Left ventricle myocardium superior (tissue), 1 donor: ENCODE measurements at places on chromosomes 1 and 21. TPM values are rescaled to one million over a fixed set of nuclear protein-coding genes. Genes with fewer than 3 reads are reported as not detected.

DNA sequence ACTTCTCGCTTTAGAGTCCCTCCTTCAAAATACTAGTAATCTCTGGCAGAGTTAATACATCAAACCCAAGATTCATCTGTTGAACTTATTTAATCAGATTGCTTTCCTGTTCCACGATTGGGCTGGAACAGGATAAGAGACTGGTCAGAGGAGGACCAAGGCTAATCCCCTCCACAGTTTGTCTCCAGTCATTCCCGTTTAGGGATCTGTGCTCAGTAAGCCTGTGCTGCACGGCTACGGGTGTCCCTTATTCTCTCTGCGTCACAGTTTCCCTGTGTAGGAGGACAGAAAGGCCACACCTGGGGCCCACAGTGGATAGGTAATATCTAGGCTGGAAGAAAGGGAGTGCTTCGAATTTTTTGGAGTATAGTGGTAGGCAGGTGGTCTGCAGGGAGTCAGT lies 16.5 kb upstream of the NUAK2 start:
- DNase-seq: no peak

GRCh38 chr1:96306809-96307560 lies 414.6 kb upstream of the PTBP2 start:
- no peak for DNase-seq

DNA sequence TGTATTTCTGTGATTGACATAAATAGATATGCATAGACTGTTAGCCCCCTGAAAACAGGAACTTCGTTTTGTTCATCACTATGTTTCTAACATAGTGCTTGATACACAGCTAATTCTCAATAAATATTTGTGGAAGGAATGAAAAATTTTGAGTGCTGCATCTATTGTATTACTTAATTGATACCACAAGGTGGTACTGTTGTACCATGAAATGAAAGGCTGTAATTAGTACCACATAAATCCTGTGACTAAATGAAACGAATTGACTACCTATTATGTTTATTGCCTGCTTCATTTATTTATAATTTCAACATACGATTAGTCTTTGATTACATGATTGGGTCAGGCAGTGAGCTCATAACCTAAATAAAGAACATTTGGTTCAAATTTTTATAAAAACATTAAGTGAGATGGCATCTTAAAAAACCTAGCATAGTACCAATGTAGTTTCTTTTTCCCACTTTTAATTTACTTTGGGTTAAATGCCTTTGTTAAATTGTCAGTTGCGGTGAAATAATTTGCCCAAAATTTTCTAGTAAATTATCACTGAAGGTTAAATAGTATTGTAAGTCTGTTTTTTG lies 15.0 kb upstream of the TGFB2 start:
- no peak for DNase-seq

GRCh38 chr1:182087304-182087703 lies 25.8 kb upstream of the ZNF648 start:
- no peak for DNase-seq

DNA sequence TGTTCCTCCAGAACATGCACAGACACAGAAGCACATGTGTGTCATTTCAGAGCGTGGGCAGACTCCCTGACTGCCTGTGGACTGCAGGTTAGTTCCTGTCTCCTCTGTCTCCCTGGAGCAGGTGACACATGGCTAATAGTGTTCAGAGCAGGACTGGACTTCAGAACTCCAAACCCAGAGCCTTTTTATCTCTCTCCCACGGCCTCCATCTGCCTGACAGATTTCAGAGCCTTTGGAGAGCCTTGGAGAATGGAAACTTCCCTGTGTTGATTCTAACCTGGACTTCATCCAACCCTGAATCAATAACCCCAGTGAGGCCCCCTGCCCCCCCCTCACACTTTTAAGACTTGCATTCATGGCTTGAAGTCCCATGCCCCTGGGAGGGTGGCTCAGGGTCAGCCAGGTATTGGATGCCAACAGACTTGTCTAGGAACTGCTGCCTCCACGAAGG lies 44.4 kb downstream of the C1orf198 start:
- no peak for DNase-seq

GRCh38 chr1:17488995-17489767 lies 49.7 kb upstream of the RCC2 start:
- DNase-seq: no peak

GRCh38 chr1:93743465-93743864 lies 61.8 kb upstream of the BCAR3 start:
- no peak for DNase-seq

DNA sequence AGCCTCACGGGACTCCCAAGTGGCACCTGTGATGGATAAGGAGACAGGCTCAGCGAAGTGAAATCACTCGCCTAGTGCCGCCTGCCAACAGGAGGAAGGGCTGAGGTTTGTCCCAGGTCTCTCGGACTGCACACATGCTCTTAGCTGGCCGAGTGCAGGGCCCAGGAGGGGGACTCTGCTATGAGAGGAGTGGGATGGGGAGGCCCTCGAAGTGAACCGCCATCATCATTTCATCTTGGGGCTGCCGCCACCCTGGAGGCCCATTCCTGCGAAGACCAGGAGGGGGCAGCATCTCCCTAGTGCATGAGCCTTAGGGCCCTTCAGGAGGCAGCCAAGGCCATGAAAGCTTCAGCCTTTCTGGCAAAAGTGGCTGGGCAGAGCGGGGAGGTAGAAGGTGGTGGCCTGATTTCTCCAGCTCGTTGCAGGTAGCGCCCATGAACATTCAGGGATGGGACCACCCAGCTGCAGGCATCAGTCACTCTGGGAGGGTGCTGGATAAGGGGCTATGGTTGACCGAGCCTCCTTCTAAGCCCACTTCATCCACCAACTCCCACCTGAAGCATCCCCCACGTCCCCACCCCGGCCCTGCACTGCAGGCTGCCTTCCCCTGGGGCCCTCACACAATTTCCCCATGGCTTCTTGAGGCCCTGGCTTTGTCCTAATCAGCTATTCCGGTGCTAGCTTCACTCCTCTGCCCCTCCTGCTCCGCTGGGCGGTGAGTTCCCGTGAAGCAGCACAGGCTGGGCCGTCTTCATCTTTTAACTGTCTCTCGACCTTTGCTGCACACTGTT lies 17.2 kb upstream of the RASSF5 start:
- peak; percentile 84 for DNase-seq

GRCh38 chr1:59077466-59078069 lies 219.3 kb upstream of the FGGY start:
- DNase-seq: no peak

DNA sequence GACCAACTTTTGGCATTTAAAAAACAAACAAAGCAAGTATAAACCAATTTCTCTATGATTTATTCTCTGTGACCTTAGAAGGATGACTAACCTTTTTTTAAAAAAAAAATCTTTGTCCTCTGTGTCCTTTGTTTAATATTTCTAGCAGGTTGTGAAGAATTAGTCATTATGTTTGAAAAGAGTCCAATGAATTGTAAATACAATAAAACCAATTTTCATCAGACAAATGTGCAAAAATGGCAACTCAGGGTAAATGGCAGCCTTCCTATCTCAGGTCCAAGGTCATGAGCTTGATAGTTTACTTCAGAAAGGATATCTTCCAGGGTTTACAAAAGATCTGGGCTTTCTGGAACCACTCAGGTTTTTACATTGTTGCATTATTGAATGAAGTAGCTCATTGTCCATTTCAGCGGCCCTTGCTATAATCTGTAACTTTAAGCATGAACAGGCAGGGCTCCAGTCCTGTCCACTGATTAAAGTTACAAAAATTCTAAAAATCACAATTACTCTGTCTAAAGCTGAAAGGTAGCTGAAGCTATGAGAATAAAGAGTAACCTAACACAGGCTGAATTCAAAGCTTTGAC lies 11.7 kb upstream of the MAP3K21 start:
- no peak for DNase-seq

DNA sequence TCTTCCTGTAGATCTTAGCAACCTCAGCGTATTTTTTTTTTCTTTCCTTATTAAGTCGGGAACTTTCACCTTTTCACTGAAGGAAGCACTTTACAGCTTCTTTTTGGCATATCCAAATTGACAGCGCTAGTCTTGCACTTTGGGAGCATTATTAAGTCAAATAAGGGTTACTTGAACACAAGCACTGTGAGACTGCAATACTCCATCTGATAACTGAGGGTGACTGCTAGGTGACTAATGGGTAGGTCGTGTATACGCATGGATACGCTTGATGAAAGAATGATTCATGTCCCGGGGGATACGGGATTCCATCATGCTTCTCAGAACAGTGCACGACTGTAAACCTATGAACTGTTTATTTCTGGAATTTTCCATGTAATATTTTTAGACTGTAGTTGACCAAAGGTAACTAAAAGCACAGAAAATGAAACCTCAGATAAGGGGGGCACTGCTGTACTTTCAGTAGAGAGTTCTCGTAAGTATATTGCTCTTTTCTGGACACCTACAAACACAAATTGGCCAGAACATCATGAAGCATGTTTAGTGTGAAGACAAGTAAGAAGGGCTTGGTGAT lies 364.7 kb downstream of the SMYD3 start:
- no peak for DNase-seq

DNA sequence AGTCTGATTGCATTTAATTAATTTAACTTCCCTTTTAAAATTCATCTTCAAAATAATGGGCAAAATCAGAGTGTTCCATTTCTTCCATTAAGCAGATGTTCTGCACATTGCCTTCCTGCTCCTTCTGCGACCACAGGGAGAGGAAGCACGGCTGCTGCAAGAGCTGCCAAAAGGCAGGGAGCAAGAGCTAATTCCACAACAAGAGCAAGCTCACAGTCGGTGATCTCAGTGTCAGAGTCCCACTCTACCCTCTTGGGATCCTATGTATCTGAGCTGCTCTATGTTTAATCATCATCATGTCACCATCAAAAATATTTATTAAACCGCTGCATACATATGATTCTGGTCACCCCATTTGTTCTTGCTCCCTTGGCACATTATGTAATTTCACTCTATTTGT lies 255.3 kb upstream of the CAMK1G start:
- DNase-seq: no peak

DNA sequence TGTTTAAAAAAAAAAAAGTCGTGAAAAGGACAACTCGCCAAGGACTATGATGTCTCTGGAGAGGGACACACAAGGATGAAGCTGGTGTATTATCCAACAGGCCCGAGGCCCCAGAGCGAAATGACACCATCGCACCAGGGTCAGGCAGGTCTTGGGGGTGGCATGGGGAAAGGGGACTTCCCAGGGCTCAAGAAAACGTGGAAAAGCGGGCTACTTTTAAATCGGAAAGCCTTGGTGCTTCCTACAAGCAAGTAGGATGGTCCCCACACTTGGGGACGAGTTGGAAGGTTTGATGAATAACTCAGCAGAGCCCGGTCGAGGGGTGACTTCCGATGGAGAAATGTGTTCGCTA lies 505 bp upstream of the GNPAT start:
- no peak for DNase-seq

DNA sequence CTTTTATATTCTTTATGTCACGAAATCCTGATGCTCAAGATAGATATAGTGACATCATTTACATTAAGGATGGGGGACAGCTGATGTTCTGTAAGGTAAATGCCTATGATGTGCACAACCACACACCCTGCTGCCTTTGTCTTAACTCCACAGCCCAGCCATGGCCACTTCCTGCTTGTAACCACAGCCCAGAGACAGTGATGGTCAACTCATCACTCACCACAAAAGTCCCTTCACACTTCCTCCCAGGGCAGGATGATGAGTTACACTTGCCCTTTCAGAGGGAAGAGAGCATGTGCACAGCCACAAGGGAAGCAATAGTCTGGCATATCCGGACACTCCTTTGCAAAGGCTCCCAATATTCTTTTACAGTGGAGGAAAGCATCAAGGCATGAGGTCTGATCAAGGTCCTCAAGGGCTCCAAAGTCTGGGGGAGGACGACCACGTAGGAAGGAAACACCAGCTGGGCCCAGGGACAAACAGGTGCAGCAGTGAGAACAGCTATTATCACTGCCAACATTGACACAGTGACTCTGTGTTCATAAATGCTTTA lies 53.8 kb downstream of the PLPP3 start:
- DNase-seq: no peak

DNA sequence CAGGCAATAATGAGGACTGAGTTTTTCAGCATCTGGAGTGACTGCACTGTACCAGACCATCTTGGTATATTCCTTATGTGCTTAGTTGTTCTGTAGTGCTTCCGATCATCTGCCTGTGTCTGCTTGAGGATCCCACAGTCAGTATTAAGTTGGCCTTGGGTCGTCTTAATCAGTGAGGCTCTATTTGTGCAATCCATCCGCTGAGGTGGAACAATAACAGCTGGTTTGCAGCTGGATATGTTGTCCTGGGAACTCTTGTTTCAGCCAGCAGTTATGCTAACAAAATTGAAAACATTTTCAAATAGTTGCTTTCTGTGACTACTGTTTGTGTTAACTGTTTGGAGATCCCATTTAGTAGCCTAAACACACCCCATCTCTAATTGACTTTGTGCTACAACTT lies 73.7 kb downstream of the LAMC1 start:
- no peak for DNase-seq

- DNase-seq: no peak
These were observed 1016.8 kb upstream of the ADGRL4 start for GRCh38 chr1:80023358-80023757.

- DNase-seq: no peak
These were observed 16.5 kb upstream of the ADARB1 start for GRCh38 chr21:45057886-45058285.

DNA sequence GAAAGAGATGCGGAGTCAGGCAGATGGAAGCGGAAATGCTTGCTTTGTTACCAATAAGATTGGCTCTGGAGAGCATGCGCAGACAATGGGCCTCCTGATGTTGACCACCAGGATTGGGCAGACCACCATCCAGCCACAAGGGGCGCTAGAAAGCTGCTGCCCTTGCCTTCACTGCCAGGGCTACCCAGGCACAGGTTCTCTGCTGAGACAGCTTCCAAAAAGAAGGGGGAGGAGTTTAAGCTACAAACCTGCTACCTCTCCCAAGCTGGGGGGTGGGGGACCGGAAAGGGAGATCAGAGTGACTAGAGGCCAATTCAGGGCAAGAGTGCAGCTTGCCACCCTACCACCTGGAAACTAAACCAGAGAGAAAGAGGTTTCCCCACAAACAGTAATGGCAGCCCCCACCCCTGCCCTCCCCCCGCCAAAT lies 369.7 kb downstream of the RRAGC start:
- no peak for DNase-seq

GRCh38 chr1:75985827-75986226 lies 53.6 kb upstream of the ASB17 start:
- DNase-seq: no peak

GRCh38 chr1:27438621-27439061 lies 46.2 kb downstream of the GPR3 start:
- no peak for DNase-seq

GRCh38 chr1:204813522-204813921 lies 57.1 kb upstream of the NFASC start:
- DNase-seq: no peak

- DNase-seq: peak; percentile 67
These were observed 11.7 kb upstream of the S100A11 start for GRCh38 chr1:152048416-152049009.

- DNase-seq: no peak
These were observed at the start of gene LRRC42 for GRCh38 chr1:53946252-53947171. TSS of gene LRRC42 (plus strand) at chr1:53946350. CDS start at chr1:53952000, 5,650 bp downstream.

GRCh38 chr1:82465024-82465423 lies 664.3 kb downstream of the ADGRL2 start:
- DNase-seq: no peak

Gene NPR1
- 10.5 TPM for total RNA-seq

Gene FCRL3
- not detected for total RNA-seq

Gene OR10J1
- total RNA-seq: not detected

Gene RHEX
- 1.0 TPM for total RNA-seq

Gene SV2A
- 0.22 TPM for total RNA-seq

Gene SELENBP1
- 99.1 TPM for total RNA-seq

Gene KCNE2
- not detected for total RNA-seq

Gene FDPS
- 78.4 TPM for total RNA-seq
